ENCODE measurements at places on chromosomes 12 and 14.

- DNase-seq = no peak
Observed at GRCh38 chr12:6925540-6926279, 2.0 kb upstream of the ATN1 start.

DNA sequence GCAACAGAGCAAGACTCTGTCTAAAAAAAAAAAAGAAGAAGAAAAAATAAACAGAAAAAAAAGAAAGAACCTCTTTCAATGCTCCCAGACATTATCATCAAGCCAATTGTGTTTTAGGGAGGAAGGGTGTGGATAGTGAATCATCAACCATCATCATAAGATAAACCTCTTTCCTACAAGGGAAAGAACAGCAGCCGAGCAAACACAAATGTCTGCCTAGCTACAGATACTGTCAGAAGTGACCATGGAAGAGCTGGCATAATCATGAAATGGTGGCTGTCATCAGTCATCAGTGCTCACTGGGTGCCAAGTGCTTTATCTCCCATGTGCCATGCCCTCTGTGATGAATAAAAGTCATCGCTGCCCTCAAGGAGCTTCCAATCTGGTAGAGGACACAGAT is 46.6 kb downstream of the SLC17A8 start:
- no peak for DNase-seq

DNA sequence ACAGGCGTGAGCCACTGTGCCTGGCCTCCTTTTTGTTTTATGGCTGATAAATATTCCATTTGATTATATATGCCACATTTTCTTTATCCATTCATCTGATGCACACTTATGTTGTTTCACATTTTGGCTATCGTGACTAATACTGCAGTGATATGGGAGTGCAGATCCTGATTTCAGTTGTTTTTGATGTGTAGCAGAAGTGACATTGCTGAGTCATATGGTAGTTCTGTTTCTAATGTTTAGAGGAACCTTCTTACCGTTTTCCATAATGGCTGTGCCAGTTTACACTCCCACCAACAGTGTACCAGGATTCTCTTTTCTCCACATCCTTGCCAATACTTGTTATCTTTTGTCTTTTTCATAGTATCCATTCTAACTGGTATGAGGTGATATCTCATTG is 235.9 kb downstream of the ERC1 start:
- no peak for DNase-seq

DNA sequence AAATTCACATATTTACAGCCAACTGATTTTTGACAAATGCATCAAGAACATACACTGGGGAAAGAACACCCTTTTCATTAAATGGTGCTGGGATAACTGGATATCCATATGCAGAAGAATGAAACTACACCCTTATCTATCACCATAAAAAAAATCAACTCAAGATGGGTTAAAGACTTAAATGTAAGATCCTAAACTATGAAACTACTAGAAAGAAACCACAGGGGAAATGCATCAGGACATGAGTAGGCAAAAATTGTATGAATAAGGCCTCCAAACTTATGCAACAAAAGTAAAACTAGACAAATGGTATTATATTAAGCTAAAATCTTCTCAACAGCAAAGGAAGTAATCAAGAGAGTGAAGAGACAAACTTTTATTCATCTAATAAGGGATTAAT is 242.6 kb downstream of the CPNE8 start:
- DNase-seq = no peak

DNA sequence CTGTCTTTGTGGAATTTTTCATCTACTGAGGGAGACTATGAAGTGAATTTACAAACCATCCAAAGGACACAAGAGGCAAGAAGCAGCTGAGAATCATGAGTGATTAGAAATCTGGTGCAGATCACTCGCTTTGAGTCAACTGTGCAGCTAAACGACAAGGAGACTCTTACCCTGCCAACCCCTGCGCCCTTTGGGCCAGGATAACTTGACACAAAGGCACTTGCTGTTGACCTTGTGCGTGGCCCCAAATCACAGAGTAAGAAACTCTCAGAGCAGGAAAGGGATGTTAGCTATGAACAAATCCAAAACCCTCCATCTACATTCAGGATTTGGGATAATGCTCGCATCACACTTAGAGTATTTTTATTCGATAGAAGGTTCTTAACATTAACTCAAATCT is 11.5 kb upstream of the PARP11 start:
- DNase-seq = no peak

GRCh38 chr12:65822732-65823512 is 1.4 kb upstream of the HMGA2 start:
- no peak for DNase-seq
